ENCODE measurements at places on chromosomes 7 and 10.
A peak's percentile ranks its signal among the peaks of the same experiment; 100 is the strongest.

DNA sequence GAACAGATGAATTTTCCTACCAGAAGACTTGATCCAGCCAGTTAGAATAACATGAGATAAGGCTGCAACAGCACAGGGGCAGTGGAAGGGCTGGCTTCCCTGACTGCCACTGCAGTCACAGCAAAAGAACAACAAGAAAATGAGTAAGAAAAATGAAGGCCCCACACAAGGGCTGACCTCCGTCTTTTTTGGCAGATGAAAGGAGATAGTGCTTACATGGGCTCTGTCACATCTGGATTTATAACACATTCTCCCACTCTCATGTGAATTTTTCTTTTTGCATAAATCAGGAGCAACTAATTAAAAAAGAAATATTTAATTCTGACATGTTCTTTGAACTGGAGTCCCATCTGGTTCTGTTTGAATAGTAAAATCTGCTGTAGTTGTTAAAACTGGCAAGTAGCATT is 99.6 kb downstream of the NRP1 start:
- no peak for DNase-seq

DNA sequence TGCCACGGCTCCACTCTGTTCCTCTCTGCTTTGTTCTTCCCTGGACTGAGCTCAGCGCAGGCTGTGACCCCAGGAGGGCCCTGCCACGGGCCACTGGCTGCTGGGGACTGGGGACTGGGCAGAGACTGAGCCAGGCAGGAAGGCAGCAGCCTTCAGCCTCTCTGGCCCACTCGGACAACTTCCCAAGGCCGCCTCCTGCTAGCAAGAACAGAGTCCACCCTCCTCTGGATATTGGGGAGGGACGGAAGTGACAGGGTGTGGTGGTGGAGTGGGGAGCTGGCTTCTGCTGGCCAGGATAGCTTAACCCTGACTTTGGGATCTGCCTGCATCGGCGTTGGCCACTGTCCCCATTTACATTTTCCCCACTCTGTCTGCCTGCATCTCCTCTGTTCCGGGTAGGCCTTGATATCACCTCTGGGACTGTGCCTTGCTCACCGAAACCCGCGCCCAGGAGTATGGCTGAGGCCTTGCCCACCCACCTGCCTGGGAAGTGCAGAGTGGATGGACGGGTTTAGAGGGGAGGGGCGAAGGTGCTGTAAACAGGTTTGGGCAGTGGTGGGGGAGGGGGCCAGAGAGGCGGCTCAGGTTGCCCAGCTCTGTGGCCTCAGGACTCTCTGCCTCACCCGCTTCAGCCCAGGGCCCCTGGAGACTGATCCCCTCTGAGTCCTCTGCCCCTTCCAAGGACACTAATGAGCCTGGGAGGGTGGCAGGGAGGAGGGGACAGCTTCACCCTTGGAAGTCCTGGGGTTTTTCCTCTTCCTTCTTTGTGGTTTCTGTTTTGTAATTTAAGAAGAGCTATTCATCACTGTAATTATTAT is 1.2 kb downstream of the CLDN4 start:
- peak; percentile 91 for DNase-seq

DNA sequence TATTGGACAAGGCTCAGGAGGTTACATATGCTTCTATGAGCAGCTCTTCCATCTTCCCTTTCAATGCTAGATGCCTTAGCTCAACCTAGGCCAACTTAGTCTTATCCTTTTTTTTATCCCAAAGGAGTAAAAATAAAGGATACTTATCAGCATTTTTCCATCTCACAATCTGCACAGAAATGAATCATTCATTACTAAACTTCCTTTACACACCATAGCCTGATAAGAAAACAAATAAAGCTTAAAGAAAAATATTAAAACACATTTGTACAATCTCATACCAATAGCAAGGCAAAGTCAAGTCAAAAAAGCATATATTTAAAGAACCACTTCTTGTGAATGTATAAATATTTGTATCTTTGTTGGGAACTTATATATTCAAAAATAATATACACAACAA is 407.4 kb downstream of the GRM8 start:
- DNase-seq = no peak

DNA sequence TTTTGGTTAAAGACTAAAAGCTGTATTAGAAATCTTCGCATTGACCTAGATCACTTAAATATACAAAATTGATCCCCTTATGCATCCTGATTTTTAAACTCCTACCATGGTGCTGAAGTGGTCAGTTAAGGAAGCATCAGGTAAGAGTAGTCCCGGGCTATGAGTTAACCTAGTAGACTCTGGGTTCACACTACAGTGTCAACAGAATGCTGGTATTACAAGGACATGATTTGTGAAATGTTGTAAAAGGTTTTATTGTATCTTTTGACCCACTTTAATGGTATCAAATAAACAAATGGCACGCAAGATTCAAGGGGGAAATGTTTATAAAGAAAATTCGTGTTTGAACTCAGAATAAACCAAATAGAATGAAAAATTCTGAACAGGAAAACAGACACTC is 36.8 kb downstream of the RTKN2 start:
- DNase-seq = no peak

DNA sequence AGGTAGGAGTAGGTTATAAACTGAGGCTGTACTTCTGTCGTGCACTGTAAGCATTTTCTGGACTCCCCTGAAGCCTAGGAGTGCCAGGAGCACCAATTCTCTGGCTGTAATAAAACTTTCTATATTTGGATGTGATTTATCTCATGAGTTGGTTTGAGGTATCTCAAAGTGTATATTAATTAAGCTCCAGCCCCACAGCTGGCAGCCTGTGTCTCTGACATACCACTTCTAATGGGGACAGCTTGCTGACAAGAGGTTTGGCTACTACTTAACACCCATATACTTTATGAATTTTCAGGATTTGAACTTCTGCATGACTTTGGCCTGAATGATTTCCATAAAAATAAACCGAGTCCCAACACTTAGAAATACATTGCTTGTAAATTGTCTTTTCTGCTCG is 35.2 kb downstream of the CFAP58 start:
- DNase-seq = no peak

DNA sequence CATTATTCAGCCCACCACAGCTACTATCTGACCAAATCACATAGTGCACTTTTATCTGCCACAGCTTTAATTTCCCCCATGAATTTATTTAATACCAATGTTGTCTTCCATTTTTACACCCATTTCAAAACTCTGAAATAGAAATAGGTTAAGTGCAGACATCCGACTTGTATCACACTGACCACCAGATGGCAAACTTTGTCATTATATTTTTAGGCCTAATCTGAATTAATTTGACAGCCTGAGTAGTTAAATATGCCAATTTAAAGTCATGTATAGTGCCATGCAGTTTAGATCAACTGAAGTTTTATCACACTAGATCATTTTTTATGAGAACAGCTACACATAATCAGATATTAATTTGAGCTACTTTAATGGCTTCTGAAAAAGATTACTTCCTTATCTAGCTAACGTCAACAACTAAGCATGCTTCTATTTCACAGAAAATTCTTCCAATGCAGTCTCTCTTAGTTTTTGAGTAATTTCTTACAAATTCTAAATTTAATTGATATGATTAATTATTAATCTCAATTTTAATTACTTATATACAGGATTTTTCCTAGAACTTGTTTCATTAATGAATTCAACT is 566.4 kb downstream of the GFRA1 start:
- DNase-seq = no peak

- peak; percentile 24 for DNase-seq
Measured at GRCh38 chr7:14432924-14433323, 443.5 kb upstream of the ETV1 start.

- DNase-seq = no peak
Measured at GRCh38 chr7:151137791-151138152, 29.7 kb downstream of the GBX1 start.

DNA sequence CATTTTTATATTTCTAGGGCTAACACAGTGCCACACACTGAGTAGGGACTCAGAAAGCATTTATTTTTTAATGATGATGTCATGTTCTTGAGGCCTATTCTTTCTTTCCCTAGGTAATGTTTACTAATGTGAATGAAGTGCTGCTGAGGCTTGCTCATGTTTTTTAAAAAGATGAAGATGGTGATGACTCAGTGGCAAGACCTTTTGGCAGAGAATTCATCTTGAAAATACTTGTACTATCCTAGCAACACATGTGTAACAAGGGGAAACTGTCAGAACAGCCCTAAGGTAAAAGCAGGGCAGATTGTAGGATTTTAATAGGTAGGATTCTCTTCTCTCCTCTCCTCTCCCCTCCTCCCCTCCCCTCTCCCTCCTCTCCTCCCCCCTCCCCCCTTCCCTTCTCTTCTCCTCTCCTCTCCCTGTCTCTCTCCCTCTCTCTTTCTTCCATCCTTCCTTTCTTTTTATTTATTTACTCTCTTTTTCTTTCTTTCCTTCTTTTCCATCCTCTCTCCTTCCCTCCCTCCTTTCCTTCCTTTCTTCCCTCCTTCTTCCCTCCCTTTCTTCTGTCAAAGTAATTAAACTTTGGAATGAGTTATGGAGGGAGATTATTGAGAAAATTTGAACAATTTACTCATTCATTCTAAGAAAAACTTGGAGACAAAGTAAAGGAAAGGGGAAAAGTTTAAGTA is 75.3 kb downstream of the ZNF92 start:
- no peak for DNase-seq

DNA sequence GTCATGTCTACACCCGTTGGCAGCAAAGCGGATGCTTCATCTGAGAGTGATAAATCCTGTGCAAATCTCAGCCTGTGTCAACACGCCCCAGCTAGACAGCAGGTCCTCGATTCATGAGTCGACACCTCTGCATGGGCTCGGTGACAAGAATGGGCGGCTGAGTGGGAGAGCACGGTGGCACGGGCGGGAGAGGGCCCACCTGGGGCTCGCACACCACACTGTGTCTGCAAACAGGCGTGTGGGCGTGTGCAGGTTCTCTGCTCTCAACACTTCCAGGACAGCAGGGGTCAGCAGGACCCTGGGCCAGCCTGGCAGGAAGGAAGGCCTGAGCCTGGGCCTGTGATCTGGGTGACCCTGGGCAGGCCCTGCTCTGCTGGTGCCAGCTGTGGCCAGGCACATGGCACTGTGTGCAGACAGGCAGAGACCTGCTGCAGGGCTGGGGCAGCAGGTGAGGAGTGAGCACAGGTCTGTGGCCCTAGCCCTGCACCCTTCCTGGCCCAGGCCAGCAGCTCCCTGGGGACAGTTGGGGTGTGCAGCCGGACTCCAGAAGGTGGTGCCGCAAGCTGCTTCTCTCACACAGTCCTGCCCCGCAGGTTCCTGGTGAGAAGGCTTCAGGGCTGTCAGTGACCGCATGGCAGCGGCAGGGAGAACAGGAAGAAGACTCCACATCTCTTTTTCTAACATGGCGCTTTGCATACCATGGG is 216.4 kb downstream of the ELFN1 start:
- DNase-seq = no peak

GRCh38 chr10:114957673-114958072 is 19.7 kb downstream of the TRUB1 start:
- no peak for DNase-seq

GRCh38 chr10:86671985-86672710 is 3.8 kb downstream of the LDB3 start:
- DNase-seq = peak; percentile 84

DNA sequence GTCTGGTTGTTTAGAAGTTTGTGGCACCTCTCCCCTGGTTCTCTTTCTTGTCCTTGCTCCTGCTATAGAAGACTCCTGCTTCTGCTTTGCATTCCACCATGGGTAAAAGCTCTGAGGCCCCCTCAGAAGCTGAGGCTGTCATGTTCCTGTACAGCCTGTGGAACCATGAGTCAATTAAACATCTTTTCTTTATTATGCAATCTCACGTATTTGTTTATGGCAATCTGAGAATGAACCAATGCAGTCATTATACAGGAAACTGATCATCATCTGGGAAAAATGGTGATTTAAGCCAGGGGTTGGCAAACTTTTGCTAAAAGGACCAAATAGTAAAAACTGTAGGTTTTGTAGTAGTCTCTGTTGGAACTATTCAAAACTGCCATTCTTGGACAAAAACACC is 175.4 kb downstream of the CSTF2T start:
- DNase-seq = no peak

DNA sequence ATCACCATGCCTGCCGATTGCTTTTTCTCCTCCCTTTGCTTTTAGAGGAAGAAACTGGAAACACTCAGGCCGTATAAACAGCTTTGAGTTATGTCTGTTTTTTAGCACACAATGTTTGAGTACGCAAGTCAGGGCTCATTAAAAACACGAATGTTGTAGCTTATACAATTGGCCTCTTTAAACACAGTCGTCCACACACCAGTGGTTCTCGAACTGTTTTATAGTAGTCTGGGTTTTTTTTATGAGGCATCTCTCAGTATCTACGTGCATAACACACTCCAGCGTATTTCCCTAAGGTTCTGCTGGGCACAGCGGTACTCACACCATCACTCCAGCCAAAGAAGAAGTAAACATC is 13.4 kb upstream of the CARD11 start:
- no peak for DNase-seq

GRCh38 chr7:50467817-50468610 is 17.9 kb upstream of the FIGNL1 start:
- peak; percentile 82 for DNase-seq

- no peak for DNase-seq
Measured at GRCh38 chr7:7639421-7639820, 1.1 kb upstream of the UMAD1 start.

GRCh38 chr10:72328829-72329204 is 25.9 kb downstream of the DNAJB12 start:
- DNase-seq = no peak

DNA sequence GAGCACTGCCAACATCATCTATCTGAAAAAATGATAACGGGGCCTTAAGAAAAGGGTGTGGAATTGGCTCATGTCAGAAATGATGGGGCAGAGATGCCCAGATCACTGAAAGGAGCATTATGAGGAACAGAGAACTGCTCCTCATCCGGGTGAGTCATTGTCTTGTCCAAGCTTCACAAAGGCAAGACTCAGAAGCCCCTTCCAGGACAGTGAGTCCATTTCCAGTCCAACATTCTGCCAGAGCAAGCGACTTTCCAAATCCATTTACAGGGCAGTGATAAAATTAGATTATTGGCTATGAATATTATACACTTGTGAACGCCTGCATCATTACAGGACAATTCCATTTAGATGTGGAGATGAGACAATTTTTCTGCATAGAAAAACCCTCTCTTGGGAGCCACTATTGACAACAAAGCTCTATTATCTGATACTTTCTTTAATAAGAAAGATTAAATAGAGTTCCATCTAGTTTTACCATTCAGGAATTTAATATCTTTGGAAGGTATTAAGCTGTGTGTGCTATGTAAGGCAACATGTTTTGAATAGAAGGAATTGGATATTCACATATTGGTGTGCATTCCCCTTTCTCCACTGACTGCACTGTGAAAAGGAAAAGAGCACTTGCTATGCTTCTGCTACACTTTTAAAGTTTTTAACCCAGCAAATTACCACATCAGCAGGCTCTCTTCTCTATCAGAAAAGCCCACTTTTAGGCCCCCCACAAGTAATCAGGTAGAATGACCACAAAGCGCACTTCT is 159.6 kb downstream of the NRP1 start:
- no peak for DNase-seq
